ENCODE measurements at places on chromosomes 4 and X.

DNA sequence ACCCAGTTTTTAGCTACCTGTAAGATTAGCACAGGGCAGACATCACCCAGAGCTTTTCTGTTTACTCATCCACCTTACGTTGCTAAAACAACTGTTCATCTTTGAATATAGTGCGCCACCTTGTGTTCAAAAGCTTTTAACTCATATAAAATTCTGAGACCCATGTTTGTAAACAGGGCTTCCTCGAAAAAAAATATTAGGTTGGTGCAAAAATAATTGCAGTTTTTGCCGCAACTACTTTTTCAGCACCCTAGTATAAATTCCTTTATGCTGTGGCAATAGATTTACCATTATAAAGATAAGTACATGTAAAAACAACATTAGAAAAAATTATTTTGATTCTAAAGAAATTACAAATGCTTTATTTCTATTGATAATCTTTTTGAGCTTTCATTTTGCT lies 147.9 kb downstream of the LRBA start:
- DNase-seq = peak; percentile 86

DNA sequence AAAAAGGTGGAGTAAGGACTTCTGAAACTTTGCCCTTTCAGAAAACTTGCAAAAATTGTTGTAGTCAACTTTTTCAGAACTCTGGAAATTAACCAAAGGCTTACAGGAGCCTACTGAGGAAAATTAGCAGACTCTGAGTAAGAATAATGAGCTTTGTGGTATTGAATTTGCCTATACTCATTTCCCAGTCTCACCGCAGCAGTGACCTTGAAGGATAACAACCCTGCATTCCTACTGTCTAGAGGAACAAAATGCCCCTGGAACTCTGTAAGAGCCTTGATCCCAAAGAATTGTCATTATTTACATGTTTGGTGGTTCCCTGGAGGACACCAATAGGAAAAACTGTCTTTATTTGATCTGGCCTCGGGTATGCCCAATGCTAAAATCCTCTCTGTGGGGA lies 57.9 kb downstream of the MND1 start:
- DNase-seq = peak; percentile 33

DNA sequence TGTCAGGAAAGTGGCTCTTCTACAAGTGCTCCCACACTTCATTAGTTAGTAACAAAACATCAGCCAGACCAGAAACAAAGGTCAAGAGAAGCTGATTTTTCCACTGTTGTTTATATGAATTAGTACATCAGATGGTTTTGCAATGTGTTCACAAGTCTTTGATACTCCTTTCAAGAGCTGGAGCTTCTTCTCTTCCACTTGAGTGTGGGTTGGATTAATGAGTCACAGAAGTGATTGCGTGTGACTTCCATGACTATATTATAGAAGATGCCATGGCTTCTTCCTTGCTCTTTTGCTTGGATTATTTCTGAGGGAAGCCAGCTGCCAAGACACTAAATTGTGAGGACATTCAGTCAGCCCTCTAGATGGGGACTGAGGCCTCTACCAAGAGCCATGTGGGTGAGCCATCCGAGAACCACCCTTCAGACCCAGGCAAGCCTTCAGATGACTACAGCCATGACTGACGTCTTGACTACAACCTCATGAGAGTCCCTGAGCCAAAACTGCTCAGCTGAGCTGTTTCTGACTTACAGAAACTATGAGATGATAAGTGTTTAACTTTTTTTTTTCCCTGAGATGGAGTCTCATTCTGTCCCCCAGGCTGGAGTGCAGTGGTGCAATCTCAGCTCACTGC lies 18.1 kb downstream of the SOWAHB start:
- DNase-seq = peak; percentile 55

DNA sequence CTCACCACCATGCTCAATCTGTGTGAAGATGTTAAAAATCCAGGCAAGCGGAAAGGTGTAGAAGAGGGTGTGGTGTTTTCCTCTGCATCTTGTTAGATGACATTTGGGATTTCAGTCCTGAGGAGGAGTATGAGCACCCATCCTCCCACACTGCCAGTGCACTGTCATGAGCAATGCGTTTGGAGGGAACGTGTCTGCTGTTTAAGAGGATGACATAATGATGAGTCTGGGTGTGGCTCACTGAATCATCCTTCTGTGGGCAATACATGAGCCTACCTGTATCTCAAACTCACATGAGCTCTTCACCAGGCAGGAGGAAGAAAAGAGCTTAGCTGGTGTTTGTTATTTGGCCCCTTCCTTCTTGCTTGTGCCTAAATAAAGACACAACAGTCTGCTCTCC lies 67.9 kb upstream of the ARX start:
- no peak for DNase-seq

DNA sequence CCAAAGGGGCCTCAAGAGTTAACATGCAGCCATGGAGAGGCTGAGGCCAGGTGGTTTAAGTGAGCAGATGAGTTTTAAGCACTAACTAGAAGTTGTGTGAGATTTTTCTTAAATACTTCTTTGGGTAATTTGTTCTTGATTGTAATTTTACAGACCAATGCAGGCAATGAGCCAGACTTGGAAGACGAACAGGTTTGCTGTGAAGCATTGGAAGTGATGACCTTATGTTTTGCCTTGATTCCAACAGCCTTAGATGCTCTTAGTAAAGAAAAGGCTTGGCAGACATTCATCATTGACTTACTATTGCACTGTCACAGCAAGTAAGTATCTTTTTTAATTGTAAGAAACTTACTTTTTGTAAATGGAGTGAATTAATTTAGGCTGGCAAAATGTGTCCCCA lies 103.9 kb downstream of the USP9X start:
- no peak for DNase-seq

DNA sequence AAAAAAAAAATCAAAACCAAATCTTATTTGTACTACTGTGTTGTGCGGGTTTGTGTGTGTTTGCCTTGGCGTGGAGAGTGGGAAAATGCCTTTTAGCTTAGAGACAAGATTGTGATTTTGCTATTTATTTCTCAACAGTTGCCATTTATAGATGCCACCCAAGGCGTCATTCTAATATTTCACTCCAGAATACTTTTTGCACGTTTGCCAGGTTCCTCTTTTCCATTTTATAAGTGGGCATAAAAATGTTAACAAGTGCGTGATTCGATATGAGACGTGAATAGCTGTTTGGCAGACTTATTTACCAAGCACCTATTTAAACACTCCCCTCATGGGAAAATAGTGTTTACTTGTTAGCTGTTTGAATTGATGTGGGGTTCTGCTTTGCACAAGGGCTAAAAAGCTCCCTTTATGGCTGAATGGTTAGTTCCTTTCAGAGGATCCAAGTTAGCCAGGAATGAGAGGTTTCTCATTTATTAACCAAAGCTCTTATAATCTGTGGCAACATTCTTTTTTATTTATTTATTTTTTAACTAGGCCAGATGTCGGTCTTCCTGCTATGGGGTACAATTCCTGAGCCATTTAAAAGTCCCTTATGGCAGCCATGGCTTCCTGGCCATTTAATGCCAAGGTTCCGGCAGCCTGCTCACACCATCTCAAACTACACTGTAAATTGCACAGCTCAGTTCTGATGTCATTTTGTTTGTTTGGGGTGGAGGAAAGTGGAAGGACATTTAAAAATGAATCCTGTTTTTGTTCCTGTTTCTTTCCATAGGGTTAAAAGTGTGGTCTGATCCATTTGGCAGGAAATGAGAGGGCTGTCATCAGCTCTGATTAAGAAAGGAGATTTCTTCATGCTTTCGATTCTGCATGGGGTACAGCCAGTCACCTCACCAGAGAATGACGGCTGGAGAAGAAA lies 14.6 kb downstream of the SMIM20 start:
- DNase-seq = peak; percentile 32

- DNase-seq = no peak
These were observed 94.4 kb downstream of the IL15 start for GRCh38 chr4:141730805-141731204.

GRCh38 chr4:127505203-127505602 lies 127.6 kb upstream of the INTU start:
- peak; percentile 46 for DNase-seq

GRCh38 chrX:114800719-114801118 lies 216.7 kb downstream of the IL13RA2 start:
- peak; percentile 76 for DNase-seq

- DNase-seq = no peak
These were observed 54.4 kb upstream of the ACTRT1 start for GRCh38 chrX:128106630-128107029.

DNA sequence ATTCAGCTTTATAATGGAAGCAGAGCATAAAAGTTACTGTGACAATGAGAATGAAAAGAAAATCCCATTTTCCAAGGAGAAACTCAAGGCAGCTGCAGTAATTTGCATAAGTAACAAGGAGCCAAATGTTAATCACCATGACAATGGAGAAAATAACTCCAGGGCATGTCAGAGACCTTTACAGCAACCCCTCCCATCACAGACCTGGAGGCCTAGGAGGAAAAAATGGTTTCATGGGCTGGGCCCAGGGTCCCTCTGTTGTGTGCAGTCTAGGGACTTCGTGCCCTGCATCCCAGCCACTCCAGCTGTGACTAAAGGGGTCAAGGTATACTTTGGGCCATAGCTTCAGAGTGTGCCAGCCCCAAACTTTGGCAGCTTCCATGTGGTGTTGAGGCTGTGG lies 223.5 kb downstream of the NPFFR2 start:
- no peak for DNase-seq

- DNase-seq = no peak
These were observed 352.5 kb upstream of the PITX2 start for GRCh38 chr4:110975338-110975737.

- no peak for DNase-seq
These were observed 595.2 kb downstream of the MID1IP1 start for GRCh38 chrX:39396358-39396995.
